ENCODE measurements at places on chromosomes 5 and 9. TPM values are rescaled to one million over a fixed set of nuclear protein-coding genes. Genes with fewer than 3 reads are reported as not detected.

GRCh38 chr9:133654736-133655657 is 18.8 kb downstream of the DBH start:
- DNase-seq: no peak

DNA sequence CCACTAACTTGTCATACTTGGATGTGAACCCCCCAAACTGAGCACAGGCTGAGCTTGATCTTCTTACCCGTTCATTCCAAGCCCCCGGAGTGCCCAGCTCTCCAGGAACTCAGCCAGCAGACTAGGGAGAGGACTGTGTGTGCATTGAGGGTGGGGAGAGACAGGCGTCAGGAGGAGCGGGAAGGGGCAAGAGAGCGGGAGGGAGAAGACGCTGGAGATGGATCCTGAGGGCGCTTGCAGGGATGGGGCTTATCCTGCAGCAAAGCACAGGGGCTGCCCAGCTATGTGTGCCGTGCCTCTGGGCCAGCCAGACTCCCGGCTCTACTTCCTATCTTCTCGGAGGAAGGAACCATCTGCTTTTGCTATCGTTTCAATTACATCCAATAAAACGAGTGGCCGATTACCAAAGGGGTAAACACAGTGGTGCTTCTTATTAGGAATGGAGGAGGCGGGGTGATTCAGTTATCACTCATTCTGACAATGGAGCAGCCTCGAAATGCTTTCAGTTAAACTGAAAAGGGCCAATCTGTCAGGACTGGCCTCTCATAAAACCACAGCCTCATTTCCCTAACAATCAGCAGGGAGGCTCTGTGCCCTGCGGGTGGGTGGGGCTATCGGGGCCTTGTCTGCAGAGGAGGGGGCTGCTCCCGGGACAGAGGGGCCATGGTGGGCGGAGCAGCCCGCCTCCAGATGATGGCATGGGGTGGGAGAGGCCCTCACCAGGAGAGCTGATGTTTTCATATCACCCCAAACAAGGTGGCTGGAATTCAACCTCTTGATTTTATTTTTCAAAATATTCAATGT is 168.2 kb downstream of the DAB2IP start:
- DNase-seq: peak; percentile 58

Gene NR4A3
- 0.46 TPM for total RNA-seq

Gene ARL14EPL
- not detected for total RNA-seq

DNA sequence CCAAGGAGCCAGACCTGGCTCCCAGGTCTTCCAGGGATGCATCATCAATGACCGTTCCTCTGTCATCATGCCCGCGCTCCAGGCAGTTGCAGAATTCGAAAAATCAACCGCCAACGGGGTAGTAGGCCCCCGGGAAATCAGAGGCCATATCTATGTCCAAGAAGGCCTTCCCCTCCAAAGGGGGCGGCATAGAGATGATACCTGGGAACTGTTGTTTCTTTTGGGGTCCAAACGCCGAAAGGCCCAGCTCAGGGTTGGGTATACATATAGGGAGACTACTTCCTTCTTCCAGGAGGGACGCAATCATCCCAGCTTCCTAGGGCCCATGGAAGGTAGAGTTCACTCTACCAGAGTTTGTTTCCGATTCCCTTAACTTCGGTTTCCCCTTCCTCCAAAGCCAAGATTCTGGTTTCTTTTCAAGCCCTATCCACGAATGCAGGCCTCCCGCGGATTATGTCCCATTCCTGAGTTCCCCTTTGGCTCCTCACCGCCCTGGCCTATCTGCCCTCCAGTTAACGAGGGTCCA is 754 bp downstream of the DCAF12 start:
- DNase-seq: peak; percentile 16

DNA sequence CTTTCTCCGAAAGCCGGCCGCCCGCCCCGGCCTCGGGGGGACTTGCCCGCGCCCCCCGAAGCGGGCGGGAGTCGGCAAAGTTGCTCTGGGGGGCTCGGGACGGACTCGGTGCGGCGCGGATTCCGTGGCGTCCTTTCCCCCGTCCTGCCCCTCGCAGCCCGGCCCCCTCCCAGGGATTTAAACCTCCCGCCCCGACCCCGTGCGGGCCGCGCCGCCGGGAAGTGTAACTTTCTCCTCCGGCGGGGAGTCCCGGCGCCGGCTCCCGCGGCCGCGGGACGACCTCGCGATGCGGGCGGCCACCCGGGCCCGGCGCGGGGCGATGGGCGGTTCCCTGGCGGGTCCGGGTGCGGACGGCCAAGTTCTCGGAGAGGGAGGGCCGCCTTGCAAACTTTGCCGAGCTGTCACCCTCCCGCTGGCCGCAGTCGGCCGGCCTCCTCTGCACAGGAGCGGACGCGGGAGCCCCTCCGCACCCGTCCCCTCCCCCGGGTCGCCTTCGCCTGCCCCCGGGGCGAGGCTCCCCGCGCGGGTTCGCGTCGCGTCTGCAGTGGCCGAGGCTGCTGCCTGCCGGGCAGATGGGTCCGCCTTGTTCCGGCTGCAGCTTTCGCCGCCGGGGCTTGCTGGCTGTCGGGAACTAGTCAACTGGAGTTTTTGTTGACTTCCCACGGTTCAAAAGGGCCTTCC is 732 bp downstream of the PBX3 start:
- DNase-seq: peak; percentile 40
